ENCODE measurements at places on chromosomes 11 and 22. TPM values are rescaled to one million over a fixed set of nuclear protein-coding genes. Genes with fewer than 3 reads are reported as not detected.

RGL4 gene
- not detected for total RNA-seq

PGA3 gene
- not detected for total RNA-seq

PGR gene
- not detected for total RNA-seq

OR51I1 gene
- 23.1 TPM for total RNA-seq

C22orf23 gene
- total RNA-seq, result 0.47 TPM

OR56A1 gene
- total RNA-seq, result not detected

DMC1 gene
- 0.89 TPM for total RNA-seq

OR10D3 gene
- total RNA-seq, result not detected

KCNE3 gene
- not detected for total RNA-seq

YAP1 gene
- total RNA-seq, result 88.6 TPM

- H3K27ac ChIP-seq, result no peak overlapping the region
- H3K36me3 ChIP-seq, result no peaks in the 10 kb centered on the region
- no peaks in the 10 kb centered on the region for H3K27me3 ChIP-seq
Measured at GRCh38 chr11:93219440-93219839, 21.6 kb upstream of the SLC36A4 start.

GRCh38 chr22:49356428-49356827 lies 471.2 kb downstream of the BRD1 start:
- DNase-seq, result no peak
- no peaks in the 10 kb centered on the region for H3K4me1 ChIP-seq
- H3K27me3 ChIP-seq, result peaks cover 77% of the 10 kb centered on the region
- no peak overlapping the region for H3K4me3 ChIP-seq

DNA sequence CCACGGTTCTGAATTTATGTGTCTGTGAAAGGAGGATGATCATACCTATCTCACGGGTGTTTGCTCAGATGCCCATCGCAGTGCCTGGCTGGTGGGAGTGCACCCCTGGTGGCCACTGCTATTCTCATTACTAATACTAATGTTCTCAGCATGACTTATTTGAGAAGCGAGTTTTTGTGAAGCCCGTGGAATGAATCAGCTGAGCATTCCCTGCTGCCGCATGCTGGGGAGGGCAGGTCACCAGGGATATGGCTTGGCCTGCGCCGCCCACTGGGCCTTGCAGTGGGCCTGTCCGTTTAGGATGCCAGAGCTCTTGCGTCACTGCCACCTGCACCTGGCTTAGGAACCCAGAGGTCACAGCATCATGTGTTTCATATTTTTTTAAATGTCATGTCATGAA lies 16.9 kb downstream of the CTTN start:
- DNase-seq, result no peak
- H3K4me1 ChIP-seq, result no peaks in the 10 kb centered on the region
- H3K27ac ChIP-seq, result no peak overlapping the region
- H3K4me3 ChIP-seq, result no peak overlapping the region
- H3K36me3 ChIP-seq, result peaks cover 51% of the 10 kb centered on the region

DNA sequence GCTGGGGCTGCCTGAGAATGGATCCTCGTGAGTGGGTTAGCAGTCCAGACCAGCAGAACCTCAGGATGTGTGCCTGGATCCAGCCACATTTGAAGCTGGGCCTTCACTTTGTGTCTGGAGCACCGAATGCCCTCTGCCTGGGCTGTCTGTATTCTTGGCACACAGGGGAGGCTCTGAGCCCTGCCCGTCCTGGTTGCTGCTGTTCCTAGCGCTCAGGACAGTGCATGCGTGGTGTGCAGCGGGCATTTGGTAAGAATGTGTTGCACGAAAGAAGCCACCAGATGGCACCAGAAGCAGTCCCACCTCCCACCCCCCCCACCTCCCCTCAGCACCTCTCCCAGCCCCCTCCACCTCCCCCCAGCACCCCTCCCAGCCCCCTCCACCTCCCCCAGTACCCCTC lies 4.1 kb upstream of the MAPK11 start:
- DNase-seq, result no peak
- H3K36me3 ChIP-seq, result peaks cover 13% of the 10 kb centered on the region
- no peaks in the 10 kb centered on the region for H3K27me3 ChIP-seq
- H3K27ac ChIP-seq, result peak overlapping the region; percentile 49

DNA sequence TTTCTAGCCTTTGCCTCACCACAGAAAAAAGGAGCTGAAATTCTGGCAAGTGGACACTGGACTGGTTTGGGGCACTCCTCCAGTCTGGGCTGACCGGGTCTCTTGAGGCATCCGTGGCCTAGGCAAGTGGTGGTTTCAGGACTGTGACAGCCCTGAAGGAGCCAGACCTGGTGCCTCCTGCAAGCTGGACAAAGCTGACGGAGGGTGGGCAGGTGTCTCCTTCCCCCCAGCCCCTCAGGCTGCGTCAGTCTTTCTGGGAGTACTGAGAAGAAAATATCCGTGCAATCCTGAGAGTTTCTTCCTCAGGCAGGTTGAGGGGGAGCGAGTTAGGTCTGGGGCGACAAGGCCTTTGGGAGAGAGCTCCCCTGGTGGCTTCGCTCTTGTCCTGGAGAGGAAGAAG lies 4.3 kb upstream of the UCP3 start:
- no peaks in the 10 kb centered on the region for H3K27me3 ChIP-seq
- no peaks in the 10 kb centered on the region for H3K4me1 ChIP-seq

DNA sequence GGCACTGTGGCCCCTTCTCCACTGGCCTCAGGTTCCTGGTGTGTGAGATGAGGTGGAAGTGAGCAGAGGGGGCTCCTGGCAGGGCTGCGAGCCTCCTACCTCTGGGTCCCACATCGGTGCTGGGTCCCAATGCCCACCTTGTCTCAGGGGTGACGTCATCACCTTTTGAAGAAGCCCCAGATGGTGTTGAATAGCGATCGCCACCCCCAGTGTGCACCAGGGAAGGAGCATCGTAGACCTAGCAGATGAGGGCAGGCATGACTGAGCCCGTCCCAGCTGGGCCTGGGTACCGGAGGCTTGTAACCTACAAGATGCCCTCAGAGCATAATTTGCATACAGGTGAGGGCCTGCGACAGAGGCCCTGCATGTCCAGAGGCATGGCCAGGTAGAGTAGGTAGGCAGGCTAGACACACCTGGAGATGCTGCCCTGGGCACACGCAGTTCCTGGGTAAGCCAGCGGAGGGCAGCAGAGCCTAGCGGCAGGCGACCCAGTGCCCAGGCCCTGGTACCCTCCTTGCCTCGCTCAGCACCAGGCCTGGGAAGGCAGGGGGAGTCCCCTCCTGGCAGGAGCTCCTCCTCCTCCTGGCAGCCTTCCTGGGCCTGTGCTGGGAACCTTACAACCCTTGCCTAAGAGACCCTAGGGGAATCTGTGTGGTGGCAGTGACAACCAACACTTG lies 52.5 kb downstream of the TPCN2 start:
- no peak overlapping the region for H3K27ac ChIP-seq
- DNase-seq, result peak; percentile 49
- H3K36me3 ChIP-seq, result no peaks in the 10 kb centered on the region
- no peaks in the 10 kb centered on the region for H3K27me3 ChIP-seq
- H3K4me3 ChIP-seq, result no peak overlapping the region
- H3K4me1 ChIP-seq, result peaks cover 3% of the 10 kb centered on the region

- H3K27ac ChIP-seq, result no peak overlapping the region
- peak overlapping the region; percentile 95 for H3K4me3 ChIP-seq
- no peaks in the 10 kb centered on the region for H3K27me3 ChIP-seq
- DNase-seq, result no peak
- no peaks in the 10 kb centered on the region for H3K36me3 ChIP-seq
- H3K4me1 ChIP-seq, result peaks cover 17% of the 10 kb centered on the region
Measured at GRCh38 chr22:43956805-43957463, 1.7 kb downstream of the SAMM50 start.

DNA sequence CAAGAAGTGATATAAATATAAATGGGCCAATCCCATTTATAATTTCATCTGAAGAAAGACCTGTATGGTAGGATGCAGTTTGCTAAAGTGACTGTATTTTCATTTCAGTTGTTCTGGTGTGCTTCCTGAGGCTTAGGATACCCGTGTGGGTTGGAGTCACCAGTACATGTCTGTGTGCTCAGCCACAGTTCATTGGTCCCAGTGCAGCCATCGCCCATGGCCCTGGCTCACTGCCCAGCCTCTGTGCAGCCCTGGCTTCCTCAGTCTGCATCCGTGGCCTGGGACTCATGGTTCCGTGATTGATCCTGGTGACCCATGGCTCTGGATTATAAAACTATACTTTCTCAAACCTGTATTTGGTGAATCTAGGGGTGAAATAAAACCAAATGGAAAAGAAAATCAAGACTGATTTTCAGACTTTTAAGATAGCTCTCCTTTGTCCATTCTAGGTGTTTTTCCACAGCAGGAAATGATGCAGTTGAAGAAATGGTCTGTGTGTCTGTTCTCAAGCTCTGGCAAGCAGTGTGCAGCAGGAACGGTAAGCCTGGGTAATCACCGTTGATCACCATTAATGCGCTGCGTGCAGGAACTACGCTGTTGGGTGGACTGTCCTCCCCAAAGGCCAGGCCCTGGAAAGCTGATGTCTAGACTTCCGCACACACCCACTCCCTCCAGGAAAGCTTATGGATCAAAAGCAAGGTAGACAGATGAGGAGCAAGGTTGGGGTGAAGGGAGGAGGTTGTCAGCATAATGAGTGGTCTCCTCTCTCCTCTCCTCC lies 27.2 kb downstream of the TTC12 start:
- H3K4me3 ChIP-seq, result no peak overlapping the region
- H3K27me3 ChIP-seq, result no peaks in the 10 kb centered on the region
- H3K27ac ChIP-seq, result no peak overlapping the region
- no peaks in the 10 kb centered on the region for H3K4me1 ChIP-seq
- H3K36me3 ChIP-seq, result no peaks in the 10 kb centered on the region

DNA sequence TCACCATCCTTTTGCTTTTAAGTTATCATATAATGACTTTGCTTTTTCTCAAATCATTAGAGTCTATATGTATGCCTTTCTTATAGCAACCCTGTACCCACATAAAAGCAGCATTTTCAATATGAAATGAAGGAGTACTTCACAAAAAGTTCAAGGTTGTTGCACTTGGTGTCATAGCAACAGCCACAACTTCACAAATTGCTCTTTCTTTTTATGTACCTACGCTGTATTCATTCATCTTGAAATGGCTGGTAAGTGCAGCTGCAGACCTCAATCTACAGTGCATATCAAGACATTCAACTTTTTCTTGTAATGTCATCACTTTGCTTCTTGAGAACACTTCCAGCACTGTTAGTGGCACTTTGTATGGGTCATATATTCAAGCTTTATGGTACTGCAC lies 18.6 kb downstream of the CWC15 start:
- no peak for DNase-seq
- H3K4me3 ChIP-seq, result no peak overlapping the region
- H3K36me3 ChIP-seq, result no peaks in the 10 kb centered on the region
- no peaks in the 10 kb centered on the region for H3K4me1 ChIP-seq

- no peaks in the 10 kb centered on the region for H3K27me3 ChIP-seq
- H3K36me3 ChIP-seq, result no peaks in the 10 kb centered on the region
- peaks cover 12% of the 10 kb centered on the region for H3K4me1 ChIP-seq
- H3K4me3 ChIP-seq, result no peak overlapping the region
- no peak overlapping the region for H3K27ac ChIP-seq
Measured at GRCh38 chr11:109795234-109795633, 298.0 kb upstream of the ZC3H12C start.

GRCh38 chr11:9263840-9264315 lies 1.3 kb downstream of the DENND5A start:
- no peak for DNase-seq
- H3K4me1 ChIP-seq, result peaks cover 8% of the 10 kb centered on the region
- peak overlapping the region; percentile 76 for H3K27ac ChIP-seq
- H3K27me3 ChIP-seq, result no peaks in the 10 kb centered on the region
- H3K4me3 ChIP-seq, result peak overlapping the region; percentile 85
- no peaks in the 10 kb centered on the region for H3K36me3 ChIP-seq

- DNase-seq, result no peak
- no peak overlapping the region for H3K27ac ChIP-seq
- H3K4me3 ChIP-seq, result no peak overlapping the region
Measured at GRCh38 chr11:86765203-86765602, 35.1 kb upstream of the PRSS23 start.

GRCh38 chr11:12358302-12359188 lies 18.8 kb upstream of the PARVA start:
- no peaks in the 10 kb centered on the region for H3K27me3 ChIP-seq
- no peak for DNase-seq
- no peaks in the 10 kb centered on the region for H3K36me3 ChIP-seq
- no peak overlapping the region for H3K4me3 ChIP-seq

All from HCT116 (cell line).